Activated CD4-positive, alpha-beta T cell treated with anti-CD3 and anti-CD28 coated beads for 24 hours (primary cell): ENCODE measurements at places on chromosomes 6 and 20.

- no peak for DNase-seq
Measured at GRCh38 chr6:111150577-111150976, 63.3 kb downstream of the SLC16A10 start.

DNA sequence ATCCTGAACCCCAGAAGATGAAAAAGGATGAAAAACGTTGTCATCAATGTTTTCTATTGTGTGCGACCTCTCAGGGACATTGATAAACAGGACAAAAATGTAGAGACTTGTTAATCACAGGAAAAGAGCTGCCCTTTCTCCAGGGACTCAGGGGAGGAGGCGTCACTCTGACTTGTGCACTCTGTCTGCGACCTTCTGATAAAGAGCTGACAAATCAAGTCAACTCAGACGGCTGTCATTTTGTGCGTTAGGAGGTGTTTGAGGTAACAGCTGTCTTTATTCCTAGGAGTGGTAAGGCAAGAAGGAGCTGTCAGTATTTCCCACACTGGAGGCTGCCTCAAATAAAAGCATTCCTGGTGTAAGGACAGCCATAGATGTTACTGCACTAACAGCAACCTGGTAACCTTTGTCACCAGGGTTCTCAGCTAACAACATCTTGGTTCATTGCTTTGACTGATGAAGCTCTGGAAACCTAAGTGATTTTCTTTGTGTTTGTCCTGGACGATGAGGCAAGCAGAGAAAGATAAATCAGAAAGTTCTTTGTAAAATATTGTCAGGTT lies 38.6 kb upstream of the NXT1 start:
- no peak for DNase-seq

GRCh38 chr6:10033223-10033829 lies 381.5 kb downstream of the TFAP2A start:
- DNase-seq, result no peak

GRCh38 chr6:26473429-26473757 lies 15.6 kb downstream of the BTN2A1 start:
- DNase-seq, result no peak

DNA sequence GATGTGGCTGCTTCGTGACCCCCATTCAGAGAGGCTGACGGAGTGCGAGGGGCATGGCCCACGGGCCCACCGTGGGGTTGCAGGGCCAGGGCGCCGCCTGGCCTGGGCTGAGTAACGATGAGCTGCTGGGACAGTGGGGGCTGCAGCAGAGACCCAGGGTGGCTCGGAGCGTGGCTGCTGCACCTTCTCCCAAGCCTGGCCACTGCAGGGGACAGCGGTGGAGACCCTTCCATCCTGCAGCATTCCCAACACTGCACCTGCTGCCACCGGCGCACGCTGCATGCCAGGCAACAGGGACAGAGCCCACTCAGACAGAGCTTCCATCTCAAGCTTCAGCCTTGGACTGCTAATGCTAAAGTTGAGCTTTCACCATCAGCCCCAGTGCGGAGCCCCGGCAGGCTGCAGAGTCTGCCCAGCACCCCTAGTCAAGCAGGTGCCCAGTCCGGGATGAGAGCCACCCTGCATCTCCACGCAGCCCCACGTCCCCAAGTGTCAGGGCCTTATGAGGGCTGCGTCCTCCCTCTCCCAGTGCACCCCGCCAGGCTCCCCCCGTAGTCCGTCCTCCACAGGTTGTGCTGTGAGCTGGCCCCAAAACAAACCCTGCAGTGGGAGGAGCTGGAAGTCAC lies 89.4 kb upstream of the AFDN start:
- no peak for DNase-seq

DNA sequence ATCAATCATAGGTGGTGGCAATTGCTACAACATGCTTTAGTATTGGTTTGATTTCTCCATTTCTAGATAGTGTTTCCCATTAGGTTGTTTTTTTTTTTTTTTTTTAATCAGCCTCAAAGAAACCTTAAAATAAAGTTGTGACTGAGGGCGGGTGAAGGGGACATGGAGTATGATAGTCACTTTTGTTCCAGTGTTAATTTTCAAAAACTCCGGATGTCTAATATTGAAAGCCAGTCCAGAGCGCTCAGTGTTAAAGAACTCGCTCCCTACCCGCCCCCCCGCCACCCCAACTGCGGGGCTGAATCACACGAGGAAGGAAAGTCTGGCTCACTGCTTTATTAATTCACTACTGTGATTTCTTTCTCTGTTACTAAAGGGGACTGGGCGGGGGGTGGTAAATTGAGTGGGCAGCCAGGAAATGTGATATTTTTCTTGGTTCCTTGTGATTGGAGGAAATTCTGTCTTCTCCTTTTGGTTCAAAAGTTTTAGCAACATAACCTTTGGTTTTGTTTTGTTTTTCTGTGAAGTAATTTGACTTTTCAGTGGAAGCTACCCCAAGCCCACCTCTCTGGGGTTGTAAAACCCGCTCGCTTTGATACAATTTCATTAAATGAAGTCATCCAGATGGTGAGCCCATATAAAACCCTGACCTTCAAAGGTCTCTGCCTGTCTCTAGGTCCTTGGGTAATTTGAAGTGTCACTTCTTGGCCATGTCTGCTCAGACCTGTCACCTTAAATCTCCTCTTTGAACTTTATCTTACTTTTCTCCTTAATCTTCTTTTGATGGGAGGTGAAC lies 38.0 kb downstream of the TNFAIP3 start:
- DNase-seq, result peak; percentile 81

DNA sequence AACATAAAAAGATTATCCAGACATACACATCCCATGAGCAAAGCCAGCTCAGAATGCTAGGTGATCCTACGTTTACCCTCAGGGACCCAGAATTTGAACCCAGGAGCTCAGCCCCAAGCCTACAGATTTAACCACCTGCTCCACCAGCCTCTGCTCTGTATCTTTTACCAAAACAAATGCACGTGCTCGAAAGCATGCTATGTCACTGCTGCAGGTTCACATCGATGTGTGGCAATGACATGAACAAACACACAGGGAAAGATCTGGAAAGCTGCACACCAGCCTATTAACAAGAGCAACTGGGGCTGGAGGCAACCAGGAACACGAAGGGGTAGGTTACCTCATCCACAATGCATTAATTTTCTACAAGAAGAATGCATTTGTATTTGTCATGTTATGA lies 32.1 kb downstream of the PREX1 start:
- no peak for DNase-seq

DNA sequence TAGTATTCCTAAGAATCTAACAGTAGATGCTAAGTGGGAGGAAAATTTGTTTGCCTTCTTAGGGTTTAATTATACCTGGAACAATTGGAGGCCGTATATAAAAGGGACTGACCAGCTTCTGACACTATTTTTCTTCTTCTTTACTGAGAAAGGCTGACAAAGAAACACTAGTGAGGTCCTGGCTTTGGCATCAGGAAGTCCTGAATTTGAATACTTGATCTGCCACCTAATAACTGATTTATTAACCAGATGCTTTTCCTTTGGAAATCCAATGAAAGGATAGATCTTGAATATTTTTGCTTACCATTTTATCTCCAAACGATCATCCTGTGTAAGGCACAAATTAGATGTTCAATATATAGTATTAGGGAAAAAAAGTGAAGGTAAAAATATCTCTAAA lies 382.5 kb downstream of the CENPW start:
- no peak for DNase-seq

GRCh38 chr20:39142407-39143096 lies 180.4 kb downstream of the DHX35 start:
- no peak for DNase-seq

DNA sequence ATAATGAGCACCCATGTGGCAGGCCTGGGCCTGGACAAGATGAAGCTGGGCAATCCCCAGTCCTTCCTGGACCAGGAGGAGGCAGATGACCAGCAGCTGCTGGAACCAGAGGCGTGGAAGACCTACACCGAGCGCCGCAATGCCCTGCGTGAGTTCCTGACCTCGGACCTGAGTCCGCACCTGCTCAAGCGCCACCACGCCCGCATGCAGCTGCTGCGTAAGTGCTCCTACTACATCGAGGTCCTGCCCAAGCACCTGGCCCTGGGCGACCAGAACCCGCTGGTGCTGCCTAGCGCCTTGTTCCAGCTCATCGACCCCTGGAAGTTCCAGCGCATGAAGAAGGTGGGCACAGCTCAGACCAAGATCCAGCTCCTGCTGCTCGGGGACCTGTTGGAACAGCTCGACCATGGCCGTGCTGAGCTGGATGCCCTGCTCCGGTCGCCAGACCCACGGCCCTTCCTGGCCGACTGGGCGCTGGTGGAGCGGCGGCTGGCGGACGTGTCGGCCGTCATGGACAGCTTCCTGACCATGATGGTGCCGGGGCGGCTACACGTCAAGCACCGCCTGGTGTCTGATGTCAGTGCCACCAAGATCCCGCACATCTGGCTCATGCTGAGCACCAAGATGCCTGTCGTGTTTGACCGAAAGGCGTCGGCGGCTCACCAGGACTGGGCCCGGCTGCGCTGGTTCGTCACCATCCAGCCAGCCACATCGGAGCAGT lies 1.9 kb downstream of the FNDC11 start:
- DNase-seq, result no peak

GRCh38 chr20:15700147-15700765 lies 873.0 kb downstream of the KIF16B start:
- no peak for DNase-seq

DNA sequence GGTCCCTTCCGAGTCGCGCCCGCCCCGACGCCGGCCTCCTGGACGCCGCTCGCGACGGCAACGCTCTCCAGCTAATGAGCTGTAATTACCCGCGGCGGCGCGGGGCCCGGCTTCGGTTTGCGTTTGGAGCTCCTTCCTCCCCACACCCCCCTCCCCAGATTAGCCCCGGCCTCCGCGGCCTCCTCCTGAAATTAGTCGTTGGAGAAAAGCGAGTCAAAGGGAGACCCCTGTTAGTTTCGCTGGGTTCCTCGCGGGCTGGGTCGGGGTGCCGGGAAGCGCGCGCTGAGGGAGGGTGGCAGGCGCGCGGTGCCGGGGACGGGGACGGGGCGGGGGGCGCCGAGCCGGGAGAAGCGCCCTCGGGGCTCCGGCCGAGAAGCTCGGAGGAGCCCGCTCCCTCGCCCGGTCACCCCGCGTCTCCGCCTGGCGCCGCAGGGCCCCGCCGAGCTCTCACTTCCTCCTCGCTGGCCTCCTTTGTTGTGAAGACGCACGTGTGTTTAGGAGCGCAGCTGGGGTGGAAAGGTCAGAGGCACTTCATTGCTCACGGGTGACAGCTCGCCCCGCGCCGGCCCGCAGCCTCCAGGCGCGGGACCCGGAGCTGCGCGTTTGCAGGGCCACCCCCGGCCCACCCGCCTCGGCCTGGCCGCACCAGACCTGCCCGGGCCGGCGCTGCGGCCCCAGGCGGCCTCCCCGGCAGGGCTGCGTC lies 4.9 kb downstream of the FOXC1 start:
- DNase-seq, result no peak

- no peak for DNase-seq
Measured at GRCh38 chr6:26164120-26164505, 76.9 kb downstream of the HFE start.

GRCh38 chr6:125294925-125295324 lies 6.8 kb downstream of the HDDC2 start:
- no peak for DNase-seq

DNA sequence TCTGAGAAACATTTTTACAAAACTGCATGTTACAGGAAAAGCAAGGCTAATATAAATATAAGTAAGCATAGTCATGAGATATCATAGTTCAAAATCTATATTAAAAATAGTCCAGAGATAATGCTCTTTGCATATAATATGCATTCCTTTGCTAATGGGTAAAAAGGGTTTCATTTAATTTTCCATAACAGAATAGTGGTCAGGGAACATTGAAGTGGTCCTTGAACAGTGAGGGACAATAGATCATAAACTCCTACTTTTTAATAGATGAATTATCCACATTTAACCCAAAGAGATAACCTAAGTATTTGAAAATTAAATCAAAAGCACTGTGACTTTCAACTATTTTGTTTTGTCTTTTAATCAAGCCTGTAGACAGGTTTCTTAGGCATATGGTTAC lies 243.1 kb upstream of the ADGRB3 start:
- no peak for DNase-seq

DNA sequence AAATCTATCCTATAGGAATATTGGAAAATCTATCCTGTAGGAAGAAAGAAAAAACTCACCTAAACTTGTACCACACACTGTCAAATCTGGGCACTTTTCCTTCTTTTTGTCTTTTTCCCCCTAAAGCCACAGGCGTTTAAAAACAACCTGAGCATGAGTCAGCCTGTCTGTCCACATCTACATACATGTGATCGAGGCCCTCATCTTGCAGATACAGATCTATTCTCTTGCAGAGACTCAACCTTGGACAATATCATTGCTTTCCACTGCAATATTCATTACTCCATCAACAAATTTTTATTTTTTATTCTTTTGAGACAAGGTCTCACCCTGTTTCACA lies 95.9 kb upstream of the IYD start:
- no peak for DNase-seq

GRCh38 chr6:1463275-1463674 lies 73.9 kb downstream of the FOXF2 start:
- no peak for DNase-seq

- DNase-seq, result no peak
Measured at GRCh38 chr20:1907586-1907985, 12.4 kb downstream of the SIRPA start.
